ENCODE measurements at places on chromosomes 5 and 9.

- DNase-seq, result no peak
Observed at GRCh38 chr9:29449306-29449705, 1876.0 kb upstream of the C9orf72 start.

DNA sequence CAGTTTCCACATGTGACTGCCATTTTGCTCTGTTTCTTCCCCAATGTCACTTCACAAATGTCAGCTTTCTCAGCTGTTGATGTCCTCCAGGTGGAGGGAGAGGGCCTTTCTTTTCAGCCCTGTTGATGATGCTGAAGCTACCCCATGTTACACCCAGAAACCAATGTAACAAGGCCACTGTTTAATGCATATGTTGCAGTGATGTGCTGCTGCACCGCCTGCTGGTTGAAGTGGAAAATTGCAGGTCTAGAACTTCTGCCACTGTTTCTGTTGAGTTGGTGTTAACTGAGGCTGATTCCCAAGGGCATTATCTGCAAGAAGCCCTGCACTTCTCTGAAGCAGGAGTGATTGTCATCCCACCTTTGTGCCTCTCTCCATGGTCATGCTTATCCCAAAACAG is 428.4 kb downstream of the KDM4C start:
- DNase-seq, result no peak

DNA sequence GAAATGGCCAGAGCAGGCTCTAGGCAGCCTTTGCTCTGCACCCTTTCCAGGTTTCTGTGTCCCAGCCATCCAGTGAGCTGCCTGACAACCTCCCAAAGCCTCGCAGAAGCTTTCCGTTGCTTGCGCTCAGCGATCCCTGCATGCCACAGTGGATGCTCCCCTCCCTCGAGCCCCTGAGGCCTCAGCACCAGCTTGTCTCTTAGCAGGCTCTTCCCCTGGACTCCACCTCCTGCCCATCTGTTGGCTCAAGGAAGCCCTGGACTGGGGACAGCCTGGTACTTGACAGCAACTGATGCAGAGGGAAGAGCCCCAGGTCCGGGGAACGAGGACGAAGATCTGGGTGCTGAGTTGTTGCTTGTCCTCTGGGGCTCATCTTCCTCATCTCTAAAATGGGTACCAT is 23.2 kb downstream of the TSPAN17 start:
- no peak for DNase-seq

- DNase-seq, result no peak
Observed at GRCh38 chr9:128244837-128245231, 31.0 kb downstream of the GOLGA2 start.

DNA sequence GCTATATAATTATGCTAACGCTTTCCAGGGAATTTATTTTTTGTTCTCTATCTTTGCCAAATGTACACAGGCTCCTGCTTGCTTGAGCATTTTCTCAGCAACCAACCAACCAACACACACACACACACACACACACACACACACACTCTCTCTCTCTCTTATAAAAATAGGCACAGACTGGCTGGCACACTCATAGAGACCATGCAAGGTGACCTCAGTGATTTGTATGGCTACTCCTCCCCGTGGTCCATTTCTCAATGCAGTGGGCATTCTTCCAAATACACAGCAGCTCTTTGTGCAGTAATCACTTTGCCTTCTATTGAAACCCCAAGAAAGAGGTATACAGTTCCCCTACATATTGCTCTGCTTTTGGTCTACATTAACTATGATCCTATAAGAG is 416.0 kb downstream of the MAN2A1 start:
- DNase-seq, result no peak

DNA sequence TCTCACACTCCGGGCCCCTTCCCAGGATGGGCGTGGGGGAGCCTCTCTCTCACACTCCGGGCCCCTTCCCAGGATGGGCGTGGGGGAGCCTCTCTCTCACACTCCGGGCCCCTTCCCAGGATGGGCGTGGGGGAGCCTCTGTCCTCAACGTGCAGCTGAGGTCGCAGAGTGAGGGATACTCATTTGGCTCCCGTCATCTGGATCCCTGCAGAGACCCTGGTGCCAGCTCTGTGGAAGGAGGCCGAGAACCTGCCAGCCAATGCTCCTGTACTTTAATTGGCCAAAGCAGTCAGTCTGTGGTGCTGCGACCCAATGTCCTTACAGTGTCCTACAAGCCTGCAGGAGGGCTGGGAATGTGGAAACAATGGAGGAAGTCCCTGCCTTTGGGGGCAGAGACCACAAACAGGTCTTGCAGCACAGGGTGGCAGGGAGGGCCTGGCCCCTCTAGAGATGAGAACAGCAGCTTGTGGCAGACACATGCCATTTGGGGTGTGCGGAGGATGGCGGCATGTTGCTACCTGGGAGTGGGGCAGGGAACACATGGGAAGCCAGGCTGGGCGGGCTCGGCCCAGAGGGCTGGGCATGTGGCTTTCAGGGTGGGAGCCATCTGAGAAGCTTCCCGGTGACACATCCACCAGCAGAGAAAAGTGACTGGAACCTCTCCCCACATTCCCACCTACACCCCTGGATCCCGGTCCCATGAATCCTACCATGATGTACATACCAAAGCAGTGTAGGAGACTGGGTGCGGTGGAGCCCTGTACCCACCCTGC is 13.6 kb upstream of the MRNIP start:
- DNase-seq, result no peak

DNA sequence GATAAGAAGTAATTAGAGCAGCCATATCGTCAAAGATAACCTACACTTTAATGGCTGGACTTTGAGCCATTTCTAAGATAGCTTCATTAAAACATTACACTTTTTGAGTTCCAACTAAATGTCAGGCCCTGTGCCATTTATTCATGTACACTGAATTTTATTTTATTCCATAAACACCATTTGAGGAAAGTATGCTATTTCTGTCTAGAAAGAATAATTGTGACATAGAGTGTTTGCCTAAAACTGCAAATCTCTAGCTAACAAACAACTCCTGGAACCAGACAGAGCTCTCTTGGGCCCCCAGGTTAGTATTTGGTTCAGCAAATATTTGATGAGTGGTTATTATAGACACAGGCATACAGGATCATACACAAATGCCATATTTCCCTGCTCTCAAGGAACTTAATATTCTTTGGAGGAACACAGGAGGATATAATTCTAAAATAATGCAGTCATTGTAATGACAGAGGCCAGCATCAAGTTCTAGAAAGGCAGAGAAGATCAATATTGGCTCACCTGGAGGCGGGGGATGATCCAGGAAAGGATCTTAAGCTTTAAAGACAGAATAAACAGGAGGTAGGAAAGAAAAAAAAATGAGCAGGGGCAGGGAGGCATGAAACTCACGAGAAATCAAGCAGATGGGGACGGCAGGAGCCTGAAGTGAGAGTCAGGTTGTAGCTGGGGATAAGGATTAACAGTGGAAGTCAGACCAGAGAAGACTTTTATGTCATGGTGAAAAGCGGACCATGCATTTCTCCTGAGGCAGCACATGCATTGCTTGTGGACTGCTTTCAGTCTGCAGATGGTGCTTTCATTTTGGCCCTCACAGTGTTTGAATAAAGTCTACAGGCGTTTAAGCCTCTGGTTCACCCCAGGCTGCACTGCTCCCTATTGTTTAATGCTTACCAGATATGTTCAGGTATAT is 127.7 kb downstream of the GCNT1 start:
- DNase-seq, result no peak

DNA sequence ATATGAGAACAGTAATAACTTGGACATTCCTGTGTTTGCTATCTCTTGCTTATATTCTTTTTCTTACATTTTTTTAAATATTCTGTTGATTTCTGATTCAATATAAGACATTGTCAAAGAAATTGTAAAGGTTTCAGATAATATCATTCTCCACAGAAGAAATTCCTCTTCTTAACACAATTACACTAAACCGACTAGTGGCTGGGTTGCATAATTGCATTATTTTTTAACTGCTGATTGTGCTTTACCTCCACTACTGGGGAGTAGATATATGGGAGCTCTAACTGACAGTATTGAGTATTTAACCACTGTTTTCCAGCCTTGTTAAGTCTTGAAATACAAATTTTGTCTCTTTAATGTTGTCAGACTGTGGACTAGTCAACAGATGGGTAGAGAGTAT is 723.8 kb upstream of the EDIL3 start:
- no peak for DNase-seq

- DNase-seq, result no peak
Observed at GRCh38 chr5:175195698-175196656, 248.0 kb downstream of the DRD1 start.

GRCh38 chr9:5485378-5486085 is 24.8 kb upstream of the PDCD1LG2 start:
- DNase-seq, result no peak

GRCh38 chr5:111271885-111272284 is 47.7 kb downstream of the CAMK4 start:
- DNase-seq, result no peak

DNA sequence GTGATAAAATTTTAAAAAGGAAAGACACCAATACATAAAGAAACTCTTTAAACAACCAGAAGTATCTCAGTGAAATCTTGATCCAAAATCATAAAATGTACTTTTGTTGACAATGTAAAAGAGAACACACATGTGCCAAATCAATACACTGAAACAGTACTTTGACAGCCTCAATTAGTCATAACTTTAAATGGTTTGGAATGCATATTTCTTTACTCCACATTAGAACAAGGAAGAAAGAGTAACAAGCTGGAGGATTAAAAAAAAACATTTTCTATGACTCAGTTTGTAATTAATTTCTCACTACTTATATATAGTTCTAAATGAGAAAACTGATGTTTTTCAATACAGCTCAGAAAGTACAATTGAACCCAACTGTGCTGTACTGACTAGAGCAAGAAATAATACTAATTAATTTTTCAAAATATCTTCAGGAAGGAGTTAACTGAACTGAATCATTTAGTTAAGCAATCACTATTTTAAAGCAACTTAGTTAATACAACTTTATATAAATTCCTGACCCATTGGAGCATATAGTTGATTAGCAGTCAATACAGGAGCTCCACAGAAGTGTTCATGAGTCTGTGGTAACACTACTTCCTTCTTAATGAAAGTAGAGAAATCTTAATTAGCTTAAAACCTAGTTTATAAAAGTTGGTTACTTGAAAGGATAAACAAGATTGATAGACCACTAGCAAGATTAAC is 101.0 kb downstream of the NR3C1 start:
- no peak for DNase-seq

- DNase-seq, result no peak
Observed at GRCh38 chr9:114220061-114220541, 64.8 kb downstream of the COL27A1 start.

DNA sequence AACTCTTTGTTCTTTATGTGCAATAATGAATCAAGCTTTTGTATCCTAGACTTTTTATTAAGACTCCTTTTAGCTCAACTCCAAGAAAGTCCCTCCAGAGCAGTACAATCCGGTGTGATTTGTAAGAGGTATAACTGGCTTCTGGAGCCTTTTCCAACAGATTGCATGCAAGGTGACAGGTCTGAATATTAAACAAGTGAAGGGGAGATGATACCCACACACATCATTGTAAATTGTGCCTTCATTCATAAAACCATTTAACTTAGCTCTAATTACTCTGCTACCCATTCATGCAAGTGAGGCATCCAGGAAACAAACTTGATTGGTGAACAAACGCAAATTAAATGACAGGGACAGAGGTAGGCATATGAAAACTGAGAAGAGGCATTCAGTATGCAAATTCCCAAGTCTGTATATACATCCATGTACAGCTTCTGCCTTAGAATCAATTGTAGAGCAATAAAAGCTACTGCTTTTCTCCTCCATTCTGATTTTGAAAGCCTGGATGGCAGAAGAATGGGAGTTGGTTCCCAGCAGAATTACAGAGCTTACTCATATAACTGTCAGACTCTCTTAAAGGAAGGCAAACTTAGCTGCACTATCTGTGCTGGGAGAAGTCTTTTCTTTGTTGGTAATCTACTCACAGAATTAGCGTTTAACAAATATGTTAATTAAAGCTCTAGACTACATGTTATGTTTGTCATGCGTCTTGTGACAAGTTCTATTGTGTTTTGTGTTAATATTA is 261.0 kb upstream of the CDH6 start:
- DNase-seq, result no peak

DNA sequence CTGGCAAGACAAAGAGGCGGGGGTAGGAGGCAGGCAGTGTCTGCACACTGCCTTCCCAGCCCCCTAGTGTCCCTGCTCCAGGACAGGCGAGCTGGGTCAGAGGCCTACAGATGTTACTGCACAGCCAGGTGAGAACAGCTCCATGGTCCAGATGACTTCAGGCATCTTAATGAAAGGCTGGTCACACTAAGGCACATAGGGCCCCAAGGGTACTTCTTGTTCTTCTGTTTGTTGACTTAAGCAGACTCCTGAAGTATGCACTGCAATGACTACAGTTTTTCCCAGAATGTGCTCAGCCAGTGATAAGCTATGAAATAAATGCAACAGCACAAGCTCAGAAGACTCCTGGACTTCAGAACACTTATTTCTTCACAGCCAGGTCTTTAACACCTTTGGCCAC is 27.4 kb downstream of the ATPSCKMT start:
- DNase-seq, result no peak

GRCh38 chr9:23537192-23538066 is 288.6 kb downstream of the ELAVL2 start:
- DNase-seq, result no peak

DNA sequence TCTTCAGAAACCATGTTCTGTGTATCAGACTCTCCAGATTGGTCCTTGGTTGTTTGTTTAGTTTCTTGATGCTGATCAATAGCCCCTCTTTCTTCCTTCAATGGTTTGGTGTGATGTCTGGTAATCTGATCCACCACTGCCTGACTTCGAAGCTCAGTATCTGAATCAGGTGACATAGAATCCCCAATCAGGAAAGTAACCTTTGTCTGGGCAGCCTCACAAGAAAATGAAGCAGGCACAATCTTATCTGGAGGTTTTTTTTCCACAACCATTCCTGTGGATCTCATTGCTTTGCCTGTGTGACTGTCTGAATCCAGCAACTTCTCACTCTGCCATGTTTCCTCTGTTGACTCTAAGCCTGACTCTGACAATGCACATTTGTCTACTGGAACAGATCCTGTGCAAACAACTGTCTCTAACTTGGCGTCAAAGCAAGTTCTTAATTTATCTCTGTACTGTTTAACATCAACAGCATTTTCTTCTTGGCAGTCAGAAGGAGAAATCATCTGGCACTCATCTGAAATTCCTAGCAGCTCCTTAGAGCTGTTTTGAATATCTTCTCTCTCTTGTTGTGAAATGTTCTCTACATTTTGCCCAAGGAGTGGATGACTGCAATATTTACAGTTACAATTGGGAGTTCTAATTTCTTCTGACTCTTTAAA is 37.1 kb upstream of the RAPGEF6 start:
- DNase-seq, result no peak

- no peak for DNase-seq
Observed at GRCh38 chr5:3385991-3386519, 209.6 kb upstream of the IRX1 start.

- DNase-seq, result no peak
Observed at GRCh38 chr9:92864152-92864551, 13.7 kb downstream of the ZNF484 start.

- no peak for DNase-seq
Observed at GRCh38 chr5:99133921-99134320, 205.1 kb upstream of the CHD1 start.
